Left lung (tissue), 14 donors: ENCODE measurements at places on chromosomes 4 and X.

DNA sequence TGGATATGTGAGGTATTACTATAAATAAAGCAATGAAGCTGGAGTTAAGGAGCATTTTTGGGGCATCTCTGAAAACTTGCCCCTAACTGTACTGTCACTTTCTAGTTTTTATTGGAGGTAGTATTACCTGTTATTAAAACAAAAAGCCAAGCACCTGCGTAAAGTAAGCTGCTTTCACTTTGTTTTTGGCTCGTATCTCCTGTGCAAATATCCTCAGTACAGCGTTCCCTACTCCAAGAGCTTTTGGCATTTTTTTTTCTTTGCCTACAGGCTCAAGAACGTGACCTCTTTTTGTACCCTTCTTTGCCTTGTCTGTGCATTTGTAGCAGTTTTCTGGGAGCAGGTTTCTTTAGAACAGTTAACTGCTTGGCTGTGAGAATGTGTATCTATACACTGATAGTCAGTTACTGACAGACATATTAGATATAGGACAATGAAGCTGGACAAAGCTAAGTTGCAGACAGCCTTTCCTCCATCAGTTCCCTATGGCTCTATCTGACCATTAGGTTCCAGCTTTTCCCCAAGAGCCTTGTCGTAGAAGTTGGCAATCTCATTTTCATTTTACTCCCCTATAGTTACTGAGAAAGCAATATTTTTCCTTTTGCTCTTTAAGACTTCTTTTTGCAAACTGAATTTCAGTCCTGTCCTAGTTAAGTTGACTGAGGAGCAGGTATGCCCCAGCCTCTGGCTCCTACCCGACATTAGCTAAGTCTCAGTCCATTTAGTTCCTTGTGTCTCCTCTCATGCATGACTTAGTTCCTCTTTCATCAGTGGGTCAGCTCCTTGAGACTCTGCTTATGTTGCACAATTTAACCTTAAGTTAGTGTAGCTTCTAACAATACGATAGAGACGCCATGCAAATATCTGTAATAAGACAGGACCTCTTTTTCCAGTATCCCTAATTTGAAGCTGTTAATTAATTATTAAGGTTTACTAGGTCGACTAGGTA lies 71.5 kb upstream of the HPRT1 start:
- DNase-seq: no peak

GRCh38 chr4:157271166-157271869 lies 50.8 kb downstream of the GRIA2 start:
- no peak for DNase-seq

DNA sequence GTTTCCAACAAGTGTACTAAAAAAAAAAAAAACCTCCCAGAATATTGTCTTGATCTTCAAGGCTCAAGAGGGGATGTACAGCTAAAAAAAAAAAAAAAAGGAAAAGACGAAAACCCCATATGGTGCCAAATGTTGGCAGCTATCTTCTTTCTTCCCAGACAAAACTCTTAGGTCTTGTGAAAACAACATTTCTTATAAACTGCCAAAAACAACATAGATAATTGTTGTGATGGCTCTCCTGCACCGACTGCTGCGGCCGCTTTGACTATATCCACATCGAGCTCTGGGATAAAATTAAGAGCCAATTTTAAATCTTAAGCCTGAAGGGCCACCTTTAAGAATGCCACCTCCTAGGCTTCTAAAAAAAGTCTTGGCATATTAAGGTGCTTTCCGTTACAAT lies 23.5 kb downstream of the PDGFC start:
- no peak for DNase-seq

- DNase-seq: no peak
Observed at GRCh38 chr4:24070117-24070516, 180.3 kb upstream of the PPARGC1A start.

DNA sequence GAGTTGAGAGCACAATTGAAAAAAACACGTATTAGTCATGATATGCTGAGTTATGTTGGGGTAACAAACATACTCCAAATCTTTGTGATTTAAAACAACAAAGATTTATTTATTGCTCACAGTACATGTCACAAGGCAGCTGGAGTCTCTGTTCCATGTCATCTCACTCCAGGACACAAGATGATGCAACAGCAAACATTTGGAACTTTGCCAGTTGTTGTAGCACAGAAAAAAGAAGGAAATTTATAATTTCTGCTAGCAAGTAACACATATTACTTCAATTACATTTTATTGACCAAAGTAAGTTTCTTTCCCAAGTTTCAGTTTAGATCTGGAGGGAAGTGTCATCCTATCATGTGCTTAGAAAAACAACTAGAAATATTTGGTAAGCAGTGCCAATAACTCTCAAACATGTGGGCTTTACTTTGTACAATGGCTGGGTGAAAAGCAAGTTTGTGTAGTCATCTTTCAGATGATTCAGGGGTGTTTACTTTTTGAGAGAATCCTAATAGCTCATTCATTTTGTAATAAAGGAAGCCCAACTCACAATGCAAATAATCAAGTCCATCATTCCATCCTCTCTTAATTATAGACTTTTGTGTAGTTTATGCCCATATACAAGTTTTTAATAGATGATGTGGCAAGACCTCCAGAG lies 452.3 kb downstream of the ZIC3 start:
- peak; percentile 18 for DNase-seq

- DNase-seq: no peak
Observed at GRCh38 chr4:95129821-95130311, 372.1 kb downstream of the BMPR1B start.

DNA sequence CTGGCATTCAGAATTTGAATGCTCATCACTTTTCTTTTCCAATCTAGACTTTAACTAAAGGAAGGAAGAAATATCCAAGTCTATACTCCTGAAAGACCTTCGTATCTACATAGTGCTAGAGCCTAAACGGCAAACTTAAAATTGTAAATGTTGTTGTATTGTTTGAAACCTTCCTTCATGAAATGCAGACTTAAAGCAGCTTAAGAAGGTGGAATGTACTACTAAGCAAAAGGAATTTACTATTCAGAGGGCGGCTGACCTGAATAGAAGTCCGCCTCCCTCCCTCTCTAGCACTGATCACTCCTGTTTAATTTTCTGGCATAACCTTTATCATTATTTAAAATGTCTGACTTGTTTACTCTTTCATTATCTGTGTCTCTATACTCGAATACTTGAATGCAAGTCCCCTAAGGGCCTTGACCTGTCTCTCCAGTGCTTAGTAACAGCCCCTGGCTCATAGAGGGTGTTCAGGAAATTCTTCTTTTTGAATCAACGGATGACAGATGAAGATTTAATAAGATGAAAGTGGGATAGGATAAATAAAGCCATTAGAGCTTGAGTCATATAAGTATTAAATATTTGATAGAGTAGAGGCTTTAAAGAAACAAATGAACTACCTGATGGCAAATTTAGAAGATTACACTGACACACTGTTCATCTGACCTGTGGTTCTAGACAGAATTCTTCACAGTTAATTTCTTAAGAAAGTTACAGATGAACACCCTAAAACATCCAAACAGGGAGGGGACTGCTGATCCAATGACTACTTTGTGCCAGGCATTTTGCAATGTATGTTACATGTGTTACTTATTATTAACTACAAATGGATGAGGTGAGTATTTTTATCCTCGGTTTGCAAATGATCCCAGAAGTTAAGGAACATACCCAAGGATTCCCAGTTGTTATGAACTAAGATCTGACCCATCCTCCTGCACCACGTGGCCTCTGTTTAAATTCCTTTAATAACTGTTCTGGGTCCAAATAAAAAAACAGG lies 20.2 kb upstream of the RBPJ start:
- no peak for DNase-seq

GRCh38 chr4:152524427-152524826 lies 11.5 kb downstream of the FBXW7 start:
- DNase-seq: no peak

GRCh38 chr4:168321006-168321405 lies 2.5 kb upstream of the DDX60 start:
- DNase-seq: no peak

DNA sequence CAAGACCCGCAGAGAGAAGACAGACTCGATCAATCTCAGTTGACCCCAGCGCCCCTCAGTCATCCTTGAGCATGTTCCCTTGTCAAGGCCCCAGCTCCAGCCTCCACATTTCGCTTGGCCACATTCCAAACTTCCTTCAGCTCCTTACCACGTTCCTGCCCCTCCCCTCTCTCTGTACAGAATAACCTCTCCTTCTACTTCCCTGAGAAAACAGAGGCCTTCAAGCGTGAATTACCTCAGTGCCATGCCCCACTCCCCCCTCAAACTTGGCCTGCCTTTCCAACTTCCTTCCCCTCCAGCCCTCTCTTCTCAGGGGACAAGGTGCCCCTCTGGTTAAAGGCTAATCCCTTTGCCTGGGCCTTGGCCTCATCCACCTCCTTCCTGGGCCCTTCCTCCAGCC lies 3.2 kb upstream of the RIPPLY1 start:
- DNase-seq: no peak

DNA sequence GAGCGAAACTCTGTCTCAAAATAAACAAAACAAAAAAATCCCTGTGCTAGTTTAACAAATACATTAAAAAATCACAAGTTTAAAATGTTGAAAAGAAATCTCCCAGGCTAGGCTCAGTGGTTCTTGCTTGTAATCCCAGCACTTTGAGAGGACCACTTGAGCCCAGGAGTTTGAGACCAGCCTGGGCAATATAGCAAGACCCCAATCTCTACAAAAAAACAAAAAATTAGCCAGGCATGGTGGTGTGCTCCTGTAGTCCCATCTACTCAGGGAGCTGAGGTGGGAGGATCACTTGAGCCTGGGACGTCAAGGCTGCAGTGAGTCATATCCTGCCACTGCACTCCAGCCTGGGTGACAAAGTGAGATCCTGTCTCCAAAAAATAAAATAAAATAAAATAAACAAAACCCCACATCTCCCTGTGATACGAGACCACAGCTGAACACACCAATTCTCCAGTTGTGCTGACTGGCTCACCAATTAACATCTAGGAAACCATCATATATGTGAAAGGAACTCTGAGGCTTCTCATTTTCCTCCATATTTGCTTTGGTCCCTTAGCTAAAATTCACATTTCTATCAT lies 7.3 kb downstream of the RPS4X start:
- DNase-seq: no peak

DNA sequence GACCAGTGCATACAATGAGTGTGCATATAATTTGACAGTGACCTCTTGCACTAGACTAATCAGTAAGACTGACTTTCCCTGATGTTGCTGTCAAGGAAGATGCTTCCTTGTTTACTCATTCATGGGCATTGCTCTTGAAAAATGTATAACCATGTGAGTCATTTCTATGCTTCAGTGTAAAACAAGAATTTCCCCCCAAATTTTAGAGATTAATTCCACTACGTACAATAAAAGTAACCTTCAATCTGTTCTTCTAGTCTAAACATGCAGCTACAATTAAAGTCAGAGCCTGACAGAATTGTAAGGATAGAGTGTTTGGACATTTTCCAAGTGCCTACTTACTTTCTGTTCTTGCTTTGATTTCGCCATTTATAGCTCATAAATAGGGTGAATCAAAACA lies 935.7 kb downstream of the RAPGEF2 start:
- no peak for DNase-seq

- DNase-seq: no peak
Observed at GRCh38 chr4:131137196-131137595, 2011.9 kb upstream of the PCDH10 start.

GRCh38 chrX:37075892-37076595 lies 67.9 kb downstream of the FAM47C start:
- DNase-seq: no peak

GRCh38 chr4:186881521-186882220 lies 158.0 kb upstream of the FAT1 start:
- DNase-seq: no peak

DNA sequence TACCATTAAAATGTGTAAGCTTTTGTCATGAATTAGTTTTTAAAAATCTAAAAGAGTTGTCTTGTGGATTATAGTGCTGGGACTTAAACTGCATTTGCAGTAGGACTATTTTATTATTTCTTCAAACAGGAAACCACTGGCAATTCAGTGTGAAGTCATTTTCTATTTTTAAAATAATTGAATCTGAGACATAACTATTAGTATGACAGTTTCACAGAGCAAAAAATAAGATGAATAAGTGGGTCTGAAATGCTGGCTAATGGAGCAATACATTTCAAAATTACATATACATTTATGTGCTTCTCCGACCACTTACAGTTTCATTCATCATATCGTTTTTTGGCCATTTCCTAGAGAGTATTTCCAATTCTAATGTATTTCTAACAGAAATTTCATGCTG lies 75.3 kb upstream of the RAPGEF2 start:
- DNase-seq: no peak

DNA sequence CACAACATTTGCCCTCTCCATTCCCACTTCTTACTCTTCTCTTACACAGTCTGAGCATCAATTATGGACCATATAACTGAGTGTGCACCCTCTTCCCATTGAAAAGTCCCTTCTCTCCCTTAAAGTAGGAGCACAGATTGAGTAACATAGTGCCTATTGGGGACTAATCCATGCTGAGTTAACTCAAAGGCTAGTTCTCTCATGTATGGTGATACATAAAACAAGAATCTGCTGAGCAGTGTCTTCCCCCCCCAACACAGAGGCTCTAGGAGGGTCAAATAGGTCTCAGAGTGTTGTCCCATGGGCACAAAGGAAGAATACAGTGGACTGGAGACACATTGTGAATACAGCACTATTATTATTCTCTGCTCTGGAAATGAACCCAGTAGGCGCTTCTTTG lies 274.6 kb upstream of the BOD1L1 start:
- no peak for DNase-seq

DNA sequence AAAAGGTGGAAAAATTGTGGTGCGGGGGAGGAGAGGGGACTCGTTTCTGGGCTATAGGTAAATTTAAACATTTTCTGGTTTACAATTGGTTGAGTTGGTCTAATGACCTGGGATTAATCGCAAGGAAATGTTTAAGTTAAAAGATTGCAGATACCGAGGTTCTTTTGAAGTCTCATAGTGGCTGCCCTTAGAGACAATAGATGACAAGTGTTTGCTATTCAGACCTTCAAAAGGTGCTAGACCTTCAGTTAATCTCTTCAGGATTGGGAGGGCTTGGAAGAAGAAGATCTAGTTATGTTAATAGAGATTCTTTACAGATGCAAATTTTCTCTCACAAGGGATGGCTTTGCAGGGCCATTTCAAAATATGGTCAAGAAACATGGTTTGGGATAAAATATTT lies 2286.1 kb upstream of the AGA start:
- no peak for DNase-seq
